Activated CD4-positive, alpha-beta memory T cell treated with anti-CD3 and anti-CD28 coated beads for 36 hours (primary cell): ENCODE measurements at places on chromosomes 5 and 9. TPM values are rescaled to one million over a fixed set of nuclear protein-coding genes. Genes with fewer than 3 reads are reported as not detected.

GRCh38 chr5:35478856-35479682, 138.6 kb upstream of the SPEF2 start:
- H3K36me3 ChIP-seq: no peaks in the 10 kb centered on the region
- no peak for DNase-seq
- peak overlapping the region; percentile 78 for H3K27ac ChIP-seq
- peak overlapping the region; percentile 57 for H3K4me3 ChIP-seq
- peaks cover 9% of the 10 kb centered on the region for H3K4me1 ChIP-seq

DNA sequence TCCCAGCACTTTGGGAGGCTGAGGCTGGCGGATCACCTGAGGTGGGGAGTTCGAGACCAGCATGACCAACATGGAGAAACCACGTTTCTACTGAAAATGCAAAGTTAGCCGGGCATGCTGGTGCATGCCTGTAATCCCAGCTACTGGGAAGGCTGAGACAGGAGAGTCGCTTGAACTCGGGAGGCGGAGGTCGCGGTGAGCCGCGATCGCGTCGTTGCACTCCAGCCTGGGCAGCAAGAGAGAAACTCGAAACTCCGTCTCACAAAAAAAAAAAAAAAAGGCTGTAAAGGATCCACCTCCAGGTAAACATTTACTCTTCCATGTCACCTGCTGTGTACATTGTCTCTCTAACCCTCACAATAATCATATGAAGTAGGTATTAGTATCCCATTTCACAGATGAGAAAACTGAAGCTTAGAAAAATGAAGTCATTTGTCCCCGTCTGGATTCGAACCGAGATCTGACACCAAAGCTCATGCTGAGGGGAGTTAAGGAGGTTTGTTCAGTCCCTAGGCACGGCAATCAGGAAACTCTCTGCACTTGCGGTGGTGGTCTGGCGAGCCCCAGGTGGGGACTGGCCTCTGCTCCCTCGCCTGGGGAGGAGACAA, 494 bp upstream of the DOCK2 start:
- no peak for DNase-seq
- H3K4me1 ChIP-seq: peaks cover 43% of the 10 kb centered on the region
- peak overlapping the region; percentile 90 for H3K27ac ChIP-seq
- peaks cover 32% of the 10 kb centered on the region for H3K36me3 ChIP-seq
- H3K4me3 ChIP-seq: peak overlapping the region; percentile 85

DNA sequence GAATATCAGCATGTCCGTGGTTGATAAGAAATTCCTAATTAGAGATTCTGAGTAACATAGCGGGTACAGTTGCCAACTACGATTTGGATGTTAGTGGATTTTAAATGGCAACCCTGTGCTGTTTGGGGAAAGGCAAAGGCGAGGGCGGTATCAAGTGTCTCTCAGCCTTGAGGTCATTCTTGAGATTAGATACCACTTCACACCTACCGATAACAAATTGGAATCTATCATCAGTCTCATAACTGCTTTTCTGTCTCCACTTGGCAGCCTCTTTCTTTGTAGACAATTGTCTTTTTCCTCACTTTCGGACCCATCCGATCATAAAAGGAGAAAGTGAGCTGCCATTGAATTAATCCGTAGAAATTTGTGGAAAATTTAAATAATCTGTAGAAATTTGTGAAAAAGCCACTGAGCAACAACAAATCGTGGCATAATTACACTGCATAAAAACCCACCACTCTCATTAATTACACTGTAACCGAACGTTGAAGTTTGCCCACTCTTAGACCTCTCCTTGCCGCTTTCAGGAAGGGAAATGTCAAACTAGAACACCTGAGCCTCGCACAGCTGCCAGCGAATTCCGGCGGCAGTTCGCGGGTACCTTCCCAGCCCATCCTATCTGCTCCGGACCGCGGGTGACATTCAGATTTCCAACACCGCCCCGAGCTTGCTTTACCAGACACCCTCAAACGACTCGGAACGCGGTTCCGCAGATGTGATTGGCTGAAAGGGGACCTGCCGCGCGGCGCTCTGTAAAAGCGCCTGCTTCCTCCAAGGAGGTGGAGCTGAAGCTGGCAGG, 849 bp upstream of the RGMB start:
- peak overlapping the region; percentile 50 for H3K27ac ChIP-seq
- H3K27me3 ChIP-seq: peaks cover 24% of the 10 kb centered on the region
- H3K4me1 ChIP-seq: peaks cover 50% of the 10 kb centered on the region
- DNase-seq: peak; percentile 67

GRCh38 chr5:95426227-95426626, 35.1 kb downstream of the FAM81B start:
- peaks cover 3% of the 10 kb centered on the region for H3K27me3 ChIP-seq
- no peak overlapping the region for H3K27ac ChIP-seq
- H3K36me3 ChIP-seq: no peaks in the 10 kb centered on the region
- H3K4me3 ChIP-seq: no peak overlapping the region

- no peak overlapping the region for H3K4me3 ChIP-seq
- H3K4me1 ChIP-seq: no peaks in the 10 kb centered on the region
- H3K27me3 ChIP-seq: no peaks in the 10 kb centered on the region
- H3K36me3 ChIP-seq: no peaks in the 10 kb centered on the region
- no peak overlapping the region for H3K27ac ChIP-seq
- DNase-seq: no peak
Observed at GRCh38 chr9:74132986-74133385, 364.1 kb upstream of the RORB start.

FGD3 gene
- 47.7 TPM for total RNA-seq

DNA sequence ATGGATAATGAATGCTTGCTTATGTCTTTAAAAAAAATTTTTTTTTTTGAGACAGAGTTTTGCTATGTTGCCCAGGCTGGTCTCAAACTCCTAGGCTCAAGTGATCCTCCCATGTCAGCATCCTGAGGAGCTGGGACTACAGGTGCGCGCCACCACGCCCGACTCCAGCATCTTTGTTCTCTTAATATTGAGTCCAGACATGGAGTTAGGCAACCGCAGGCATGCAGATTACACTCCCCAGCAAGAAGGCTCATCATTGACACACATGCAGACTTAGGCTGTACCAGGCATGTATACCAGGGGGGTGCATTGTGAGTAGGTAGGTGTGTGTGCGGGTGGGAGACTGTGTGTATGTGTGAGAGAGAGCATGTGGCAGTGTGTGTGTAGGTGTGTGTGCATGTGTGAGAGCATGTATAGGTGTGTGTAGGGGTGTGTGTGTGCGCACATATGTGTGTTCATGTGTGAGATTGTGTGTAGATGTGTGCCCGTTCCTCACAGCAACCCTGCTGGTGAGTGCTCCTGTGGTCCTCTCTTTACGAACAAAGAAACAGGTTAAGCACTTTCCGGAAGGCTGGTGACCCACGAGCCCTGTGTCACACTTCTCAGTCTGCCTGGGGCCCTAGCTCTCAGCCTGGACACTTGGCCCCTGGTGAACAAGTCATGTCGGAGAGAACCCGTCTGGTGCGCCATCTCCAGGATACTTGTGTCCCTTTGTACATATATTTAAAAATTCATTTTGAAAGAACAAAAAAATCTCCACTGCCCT, 6.2 kb downstream of the OBP2B start:
- no peaks in the 10 kb centered on the region for H3K36me3 ChIP-seq
- no peak overlapping the region for H3K4me3 ChIP-seq
- peaks cover 13% of the 10 kb centered on the region for H3K27me3 ChIP-seq
- H3K4me1 ChIP-seq: peaks cover 2% of the 10 kb centered on the region

DNA sequence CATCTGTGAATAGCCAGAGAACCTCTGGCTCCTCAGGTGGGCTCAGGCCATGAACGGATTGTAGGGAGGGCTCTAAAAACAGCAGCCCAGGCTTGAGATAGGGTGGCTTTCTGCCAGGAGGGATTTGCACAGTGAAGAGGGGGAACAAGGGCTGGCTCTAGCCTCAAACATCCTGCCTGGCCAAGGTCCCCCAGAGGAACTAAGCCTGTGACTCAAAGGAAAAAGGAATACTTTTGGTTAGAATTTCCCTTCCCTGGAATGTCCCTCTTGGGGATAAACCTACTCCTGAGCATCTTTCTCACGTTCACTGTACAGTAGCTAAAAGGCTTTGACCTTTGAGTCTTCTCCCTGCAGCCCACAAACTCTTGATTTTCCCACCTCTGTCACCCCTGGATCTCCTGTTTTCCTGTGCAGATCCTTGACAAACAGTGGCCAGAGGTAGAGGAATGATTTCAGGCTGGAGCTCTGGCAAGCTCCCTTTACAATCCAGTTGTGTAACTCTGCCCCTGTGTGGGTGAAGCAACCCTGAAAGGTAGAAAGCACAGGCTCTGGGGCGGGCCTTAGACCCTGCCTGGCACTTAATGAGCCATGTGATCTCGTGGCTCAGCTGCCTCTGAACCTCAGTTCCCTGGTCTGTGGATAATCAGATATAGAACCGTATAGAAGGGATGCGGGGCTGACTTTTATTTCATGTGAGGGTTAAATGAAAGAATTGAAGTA, 17.4 kb downstream of the SEC61B start:
- no peak overlapping the region for H3K4me3 ChIP-seq
- H3K4me1 ChIP-seq: peaks cover 14% of the 10 kb centered on the region
- H3K27me3 ChIP-seq: no peaks in the 10 kb centered on the region

WNT8A gene
- total RNA-seq: not detected

EIF4E1B gene
- not detected for total RNA-seq

NPR3 gene
- total RNA-seq: 0.15 TPM

GRCh38 chr5:121628783-121629182, 222.9 kb upstream of the FTMT start:
- no peaks in the 10 kb centered on the region for H3K4me1 ChIP-seq
- H3K4me3 ChIP-seq: no peak overlapping the region
- DNase-seq: no peak
- H3K27ac ChIP-seq: no peak overlapping the region
- H3K27me3 ChIP-seq: no peaks in the 10 kb centered on the region
- H3K36me3 ChIP-seq: no peaks in the 10 kb centered on the region

IPPK gene
- 10.8 TPM for total RNA-seq

TMC1 gene
- not detected for total RNA-seq

C5orf52 gene
- not detected for total RNA-seq

DNA sequence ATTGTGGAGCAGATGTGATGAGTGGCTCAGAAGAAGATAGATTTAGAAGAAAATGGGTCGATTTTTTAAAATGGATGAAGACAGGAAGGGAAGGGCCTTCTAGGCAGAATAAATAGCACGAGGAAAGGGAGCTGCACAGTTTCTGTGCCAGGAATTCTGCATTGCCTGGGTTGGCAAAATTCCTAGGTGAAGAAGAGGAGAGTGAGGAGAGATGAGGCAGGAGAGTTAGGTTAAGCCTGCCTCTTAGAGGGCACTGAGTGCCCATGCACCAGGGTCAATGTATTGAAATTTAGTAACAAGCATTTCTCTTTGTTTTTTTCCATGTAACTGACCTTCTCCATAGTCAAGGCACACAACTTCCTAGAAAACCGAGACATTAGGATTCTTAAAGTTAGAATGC, 159.5 kb downstream of the YTHDC2 start:
- no peaks in the 10 kb centered on the region for H3K4me1 ChIP-seq
- no peak for DNase-seq
- no peak overlapping the region for H3K27ac ChIP-seq
- H3K27me3 ChIP-seq: peaks cover 5% of the 10 kb centered on the region
- H3K36me3 ChIP-seq: no peaks in the 10 kb centered on the region

GRCh38 chr5:139021346-139021745, 146.2 kb upstream of the LRRTM2 start:
- H3K4me3 ChIP-seq: no peak overlapping the region
- H3K36me3 ChIP-seq: peaks cover 34% of the 10 kb centered on the region
- DNase-seq: no peak
- no peaks in the 10 kb centered on the region for H3K4me1 ChIP-seq
- H3K27me3 ChIP-seq: no peaks in the 10 kb centered on the region
- no peak overlapping the region for H3K27ac ChIP-seq

- H3K4me1 ChIP-seq: no peaks in the 10 kb centered on the region
- no peaks in the 10 kb centered on the region for H3K36me3 ChIP-seq
Observed at GRCh38 chr9:16450578-16450977, 419.9 kb downstream of the BNC2 start.

- no peak overlapping the region for H3K27ac ChIP-seq
- H3K27me3 ChIP-seq: peaks cover 4% of the 10 kb centered on the region
- no peaks in the 10 kb centered on the region for H3K36me3 ChIP-seq
- no peak for DNase-seq
- no peak overlapping the region for H3K4me3 ChIP-seq
Observed at GRCh38 chr5:116765441-116765840, 190.8 kb upstream of the SEMA6A start.

THBS4 gene
- 2.2 TPM for total RNA-seq

GRCh38 chr9:96171728-96172127, 130.2 kb downstream of the HSD17B3 start:
- no peaks in the 10 kb centered on the region for H3K36me3 ChIP-seq
- H3K4me1 ChIP-seq: no peaks in the 10 kb centered on the region
- no peak overlapping the region for H3K27ac ChIP-seq

DNA sequence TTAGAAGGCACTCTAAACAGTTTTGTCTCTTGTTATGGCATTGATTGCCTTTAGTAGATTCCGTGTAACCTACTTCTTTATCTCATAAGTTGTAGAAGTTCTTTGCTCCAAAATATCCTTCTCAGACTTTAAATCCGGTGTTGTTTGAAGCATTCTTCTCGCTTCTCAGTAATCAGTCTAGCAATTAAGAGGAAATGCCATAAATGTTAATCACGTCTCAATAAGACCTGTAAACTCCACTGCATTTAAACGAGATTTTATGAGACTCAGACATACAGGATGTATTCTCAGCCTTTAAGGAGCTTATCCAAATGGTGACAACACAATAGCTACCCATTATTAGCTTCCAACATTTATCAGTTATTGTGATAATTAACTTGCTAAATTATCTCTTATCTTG, 7.7 kb upstream of the C5 start:
- peaks cover 18% of the 10 kb centered on the region for H3K4me1 ChIP-seq
- no peaks in the 10 kb centered on the region for H3K27me3 ChIP-seq
- no peak overlapping the region for H3K27ac ChIP-seq
- H3K4me3 ChIP-seq: no peak overlapping the region

PDE6A gene
- not detected for total RNA-seq

- no peaks in the 10 kb centered on the region for H3K36me3 ChIP-seq
- peaks cover 9% of the 10 kb centered on the region for H3K27me3 ChIP-seq
- H3K4me1 ChIP-seq: no peaks in the 10 kb centered on the region
Observed at GRCh38 chr9:132756214-132756845, 86.1 kb downstream of the GTF3C4 start.

RANBP17 gene
- not detected for total RNA-seq

PCDHGA10 gene
- total RNA-seq: 0.10 TPM

GRCh38 chr9:90198956-90199355, 443.7 kb downstream of the DIRAS2 start:
- no peak for DNase-seq
- no peaks in the 10 kb centered on the region for H3K36me3 ChIP-seq
- no peaks in the 10 kb centered on the region for H3K4me1 ChIP-seq
- peaks cover 4% of the 10 kb centered on the region for H3K27me3 ChIP-seq

- no peak for DNase-seq
- H3K4me3 ChIP-seq: no peak overlapping the region
- no peak overlapping the region for H3K27ac ChIP-seq
Observed at GRCh38 chr5:11504886-11505193, 399.4 kb downstream of the CTNND2 start.

- H3K4me1 ChIP-seq: no peaks in the 10 kb centered on the region
- H3K27ac ChIP-seq: no peak overlapping the region
- no peaks in the 10 kb centered on the region for H3K36me3 ChIP-seq
- DNase-seq: no peak
- peaks cover 18% of the 10 kb centered on the region for H3K27me3 ChIP-seq
- H3K4me3 ChIP-seq: no peak overlapping the region
Observed at GRCh38 chr9:115596021-115596745, 478.2 kb upstream of the TNC start.

RC3H2 gene
- total RNA-seq: 27.8 TPM
